ENCODE measurements at places on chromosomes 13 and 19. TPM values are rescaled to one million over a fixed set of nuclear protein-coding genes. Genes with fewer than 3 reads are reported as not detected.

DENND1C gene
- total RNA-seq, result 0.28 TPM

CYP4F22 gene
- total RNA-seq, result not detected

TEAD2 gene
- total RNA-seq, result 14.6 TPM

KRI1 gene
- total RNA-seq, result 18.6 TPM

CEACAM16 gene
- total RNA-seq, result 0.08 TPM

ZNF723 gene
- total RNA-seq, result not detected

CYP4F3 gene
- total RNA-seq, result 2.9 TPM

ZNF563 gene
- total RNA-seq, result not detected

S1PR4 gene
- 0.12 TPM for total RNA-seq

SHD gene
- not detected for total RNA-seq

LILRB3 gene
- 0.05 TPM for total RNA-seq

CLEC4M gene
- 0.03 TPM for total RNA-seq

PODNL1 gene
- total RNA-seq, result 1.2 TPM

RAD23A gene
- 78.9 TPM for total RNA-seq

EDNRB gene
- total RNA-seq, result not detected

ONECUT3 gene
- total RNA-seq, result 0.01 TPM

ZNF224 gene
- total RNA-seq, result 9.3 TPM

KLK4 gene
- not detected for total RNA-seq

ZNF763 gene
- total RNA-seq, result not detected

CGB3 gene
- total RNA-seq, result not detected

CYP4F12 gene
- total RNA-seq, result 0.97 TPM

EBI3 gene
- 3.1 TPM for total RNA-seq

MTMR6 gene
- total RNA-seq, result 9.4 TPM

SLC10A2 gene
- not detected for total RNA-seq

CCDC9 gene
- total RNA-seq, result 22.9 TPM

ZC3H4 gene
- total RNA-seq, result 17.4 TPM

ZSCAN1 gene
- not detected for total RNA-seq

PCDH9 gene
- total RNA-seq, result 8.7 TPM

ZNF324B gene
- 7.0 TPM for total RNA-seq

C13orf46 gene
- 0.16 TPM for total RNA-seq

LYPD5 gene
- not detected for total RNA-seq

VSTM1 gene
- total RNA-seq, result 0.81 TPM

CD209 gene
- not detected for total RNA-seq

RAB3D gene
- total RNA-seq, result 2.4 TPM

CEACAM8 gene
- total RNA-seq, result not detected

SLC7A1 gene
- total RNA-seq, result 33.0 TPM

GJB2 gene
- 0.98 TPM for total RNA-seq

CRTC1 gene
- total RNA-seq, result 4.5 TPM

NMRK2 gene
- not detected for total RNA-seq

ERICH6B gene
- total RNA-seq, result not detected

CABP5 gene
- total RNA-seq, result not detected

PGLYRP1 gene
- not detected for total RNA-seq

OR10H1 gene
- total RNA-seq, result not detected

ZNF420 gene
- total RNA-seq, result 4.6 TPM

Measured in A549 treated with CpdA at 1 μM for 4 hours (cell line).